ENCODE measurements at places on chromosomes 2 and 18. TPM values are rescaled to one million over a fixed set of nuclear protein-coding genes. Genes with fewer than 3 reads are reported as not detected.

The POLR1A gene
- total RNA-seq: 17.6 TPM

The CHRND gene
- not detected for total RNA-seq

The MYL1 gene
- total RNA-seq: not detected

The NT5C1B gene
- not detected for total RNA-seq

The TUBB8B gene
- not detected for total RNA-seq

The FN1 gene
- 686 TPM for total RNA-seq

The TMEM185B gene
- total RNA-seq: 16.1 TPM

The NEU4 gene
- total RNA-seq: 58.1 TPM

The FABP1 gene
- total RNA-seq: 1,053 TPM

The DYNAP gene
- not detected for total RNA-seq

The SFTPB gene
- not detected for total RNA-seq

DNA sequence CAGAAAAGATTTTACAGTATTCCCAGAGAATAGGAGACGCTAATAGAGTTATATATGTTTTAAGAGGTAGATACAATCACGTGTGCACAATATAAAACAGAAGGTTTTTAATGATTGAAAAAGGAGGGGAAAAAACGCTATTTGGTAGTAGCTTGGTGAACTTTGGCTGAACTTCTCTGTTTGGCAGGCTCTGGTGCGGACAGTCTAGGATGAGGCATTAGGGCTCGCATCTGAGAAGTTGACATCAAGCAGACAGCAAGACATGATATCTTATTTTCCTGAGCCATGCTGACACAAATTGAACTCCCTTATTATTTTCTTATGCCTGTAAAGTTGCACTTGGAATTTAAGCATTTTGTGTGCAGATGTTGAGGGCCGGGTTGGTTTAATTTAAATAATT lies 176.6 kb downstream of the EN1 start:
- H3K4me3 ChIP-seq: no peak overlapping the region
- peaks cover 6% of the 10 kb centered on the region for H3K4me1 ChIP-seq
- DNase-seq: no peak
- H3K27ac ChIP-seq: no peak overlapping the region
- H3K27me3 ChIP-seq: no peaks in the 10 kb centered on the region

DNA sequence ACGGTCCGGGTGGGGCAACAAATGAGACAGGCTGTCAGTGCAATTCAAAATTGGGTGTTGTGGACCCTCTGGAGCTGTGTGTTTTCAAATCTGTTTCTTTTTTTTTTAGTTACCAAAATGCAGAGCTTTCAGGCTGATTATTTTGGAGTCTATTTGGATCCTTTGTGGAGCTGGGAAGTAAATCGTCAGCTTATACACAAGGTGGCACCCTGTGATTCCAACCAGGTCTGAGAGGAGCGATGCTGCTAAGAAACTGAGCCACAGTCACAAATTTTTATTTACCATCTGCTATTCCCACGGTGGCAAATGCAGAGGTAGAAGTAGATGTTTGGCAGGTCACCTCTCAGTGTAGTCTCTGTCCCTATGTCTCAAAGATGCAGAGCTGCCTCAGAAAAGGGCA lies 3.8 kb upstream of the EPC2 start:
- H3K4me1 ChIP-seq: no peaks in the 10 kb centered on the region
- no peaks in the 10 kb centered on the region for H3K27me3 ChIP-seq
- H3K4me3 ChIP-seq: no peak overlapping the region
- H3K27ac ChIP-seq: no peak overlapping the region
- DNase-seq: no peak

DNA sequence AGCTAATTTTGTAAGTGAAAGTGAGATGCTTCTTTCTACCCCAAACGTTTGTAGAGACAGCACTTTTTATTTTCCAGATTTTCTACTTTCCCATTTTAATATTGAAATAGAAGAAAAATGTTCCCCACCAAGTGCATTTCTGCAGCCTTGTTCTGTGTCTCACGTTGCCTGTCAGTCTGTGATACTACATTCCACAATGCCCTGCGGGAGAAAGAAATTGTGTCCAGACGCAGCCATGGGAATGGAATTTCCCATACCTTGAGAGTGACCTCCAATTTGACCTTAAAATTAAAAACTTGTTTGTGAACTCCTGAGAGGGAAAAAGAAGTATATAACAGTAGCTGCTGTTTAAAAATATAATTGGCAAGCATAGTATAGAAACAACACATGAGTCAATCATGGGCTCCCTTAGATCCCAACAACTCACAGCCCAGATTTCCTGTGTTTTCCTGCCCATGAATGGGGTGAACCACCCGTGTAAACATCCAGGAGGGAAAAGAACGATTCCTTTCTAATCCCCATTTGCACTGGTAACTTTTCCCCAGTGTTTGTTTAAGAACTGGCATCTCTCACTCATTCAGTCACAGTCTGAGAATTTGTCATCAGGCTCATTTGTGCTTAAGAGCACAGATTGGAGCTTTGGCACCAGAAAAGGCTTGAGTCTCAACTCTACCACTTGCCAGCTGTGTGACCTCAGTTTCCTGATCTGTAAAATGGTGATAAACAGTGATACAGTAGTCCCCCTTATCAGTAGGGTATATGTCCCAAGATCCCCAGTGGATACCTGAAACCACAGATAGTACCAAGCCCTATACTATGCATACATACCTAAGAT lies 166.1 kb upstream of the ZNF521 start:
- no peak overlapping the region for H3K4me3 ChIP-seq
- DNase-seq: no peak
- H3K27ac ChIP-seq: no peak overlapping the region
- H3K36me3 ChIP-seq: no peaks in the 10 kb centered on the region

- H3K27ac ChIP-seq: no peak overlapping the region
- H3K27me3 ChIP-seq: no peaks in the 10 kb centered on the region
- H3K36me3 ChIP-seq: no peaks in the 10 kb centered on the region
These were observed 75.0 kb upstream of the SLC1A4 start for GRCh38 chr2:64914247-64914646.

DNA sequence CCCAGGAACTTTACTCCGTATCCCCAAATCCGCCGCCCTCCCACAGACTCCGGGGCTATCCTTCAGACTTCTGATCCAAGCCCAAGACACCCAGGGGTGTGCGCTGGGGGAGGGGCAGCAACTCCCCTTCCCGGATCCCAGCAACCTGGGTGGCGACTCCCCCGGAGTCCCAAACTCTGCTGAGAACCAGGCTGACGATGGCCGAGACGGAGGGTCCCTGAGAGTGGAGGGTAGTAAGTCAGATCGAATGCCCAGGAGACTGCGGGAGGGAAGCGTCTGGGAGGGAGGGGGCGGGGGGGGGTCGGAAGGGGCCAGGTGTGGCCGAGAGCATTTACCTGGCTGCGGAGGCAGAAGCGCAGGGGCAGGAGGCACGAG lies 7.0 kb upstream of the TNS1 start:
- DNase-seq: no peak
- peaks cover 50% of the 10 kb centered on the region for H3K27me3 ChIP-seq
- H3K27ac ChIP-seq: no peak overlapping the region

DNA sequence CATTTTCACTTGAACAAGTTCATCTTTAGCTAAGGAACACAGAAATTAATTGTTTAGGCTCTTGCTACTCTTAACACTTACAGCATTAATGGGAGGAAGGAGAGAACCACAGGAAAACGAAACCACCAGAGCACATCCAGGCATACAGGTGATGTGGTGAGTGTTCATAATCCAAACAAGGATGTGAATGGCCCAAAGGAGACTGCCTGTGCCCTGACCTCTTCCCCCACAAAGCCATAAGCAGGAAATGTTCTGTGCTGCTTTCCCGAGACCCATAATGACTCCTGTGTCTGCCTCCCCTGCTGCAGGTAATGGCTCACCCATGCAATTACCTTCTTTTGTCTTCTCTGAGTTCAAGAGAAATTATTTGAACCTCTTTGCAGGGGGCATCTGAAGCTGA lies 295.9 kb upstream of the LINC00305 start:
- no peak for DNase-seq
- H3K4me3 ChIP-seq: no peak overlapping the region
- no peaks in the 10 kb centered on the region for H3K4me1 ChIP-seq
- H3K27ac ChIP-seq: no peak overlapping the region
- no peaks in the 10 kb centered on the region for H3K36me3 ChIP-seq
- no peaks in the 10 kb centered on the region for H3K27me3 ChIP-seq

GRCh38 chr2:149068996-149069888 lies 30.7 kb downstream of the LYPD6B start:
- peaks cover 10% of the 10 kb centered on the region for H3K4me1 ChIP-seq
- no peak overlapping the region for H3K4me3 ChIP-seq
- H3K36me3 ChIP-seq: no peaks in the 10 kb centered on the region
- no peak overlapping the region for H3K27ac ChIP-seq

GRCh38 chr2:37317746-37318145 lies 6.9 kb downstream of the PRKD3 start:
- no peak overlapping the region for H3K4me3 ChIP-seq
- peaks cover 69% of the 10 kb centered on the region for H3K4me1 ChIP-seq
- no peak for DNase-seq
- no peak overlapping the region for H3K27ac ChIP-seq
- H3K36me3 ChIP-seq: no peaks in the 10 kb centered on the region

GRCh38 chr2:192155511-192156118 lies 39.1 kb downstream of the TMEFF2 start:
- no peaks in the 10 kb centered on the region for H3K27me3 ChIP-seq
- no peak overlapping the region for H3K4me3 ChIP-seq
- H3K4me1 ChIP-seq: no peaks in the 10 kb centered on the region
- H3K27ac ChIP-seq: no peak overlapping the region
- DNase-seq: no peak

DNA sequence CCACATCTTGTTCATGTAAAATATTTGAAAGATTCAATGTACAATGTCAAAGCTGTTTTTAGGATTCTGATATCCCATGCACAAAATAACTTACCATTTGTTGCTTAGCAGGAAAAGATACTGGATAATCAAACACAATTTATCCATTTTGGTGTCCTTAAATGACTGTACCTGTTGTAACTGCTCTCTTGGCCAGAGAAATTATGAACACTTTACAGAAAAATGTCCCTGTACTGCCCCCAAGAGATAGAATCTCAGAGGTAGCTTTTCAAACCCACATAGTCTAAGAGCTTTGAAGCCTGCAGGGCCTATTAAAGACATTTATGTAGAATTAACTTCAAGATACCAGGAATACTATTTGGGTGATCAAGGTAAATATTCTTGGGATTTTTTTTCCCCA lies 12.2 kb upstream of the ME2 start:
- DNase-seq: no peak
- H3K27ac ChIP-seq: no peak overlapping the region
- H3K4me3 ChIP-seq: no peak overlapping the region
- no peaks in the 10 kb centered on the region for H3K27me3 ChIP-seq
- H3K36me3 ChIP-seq: no peaks in the 10 kb centered on the region
- peaks cover 22% of the 10 kb centered on the region for H3K4me1 ChIP-seq

DNA sequence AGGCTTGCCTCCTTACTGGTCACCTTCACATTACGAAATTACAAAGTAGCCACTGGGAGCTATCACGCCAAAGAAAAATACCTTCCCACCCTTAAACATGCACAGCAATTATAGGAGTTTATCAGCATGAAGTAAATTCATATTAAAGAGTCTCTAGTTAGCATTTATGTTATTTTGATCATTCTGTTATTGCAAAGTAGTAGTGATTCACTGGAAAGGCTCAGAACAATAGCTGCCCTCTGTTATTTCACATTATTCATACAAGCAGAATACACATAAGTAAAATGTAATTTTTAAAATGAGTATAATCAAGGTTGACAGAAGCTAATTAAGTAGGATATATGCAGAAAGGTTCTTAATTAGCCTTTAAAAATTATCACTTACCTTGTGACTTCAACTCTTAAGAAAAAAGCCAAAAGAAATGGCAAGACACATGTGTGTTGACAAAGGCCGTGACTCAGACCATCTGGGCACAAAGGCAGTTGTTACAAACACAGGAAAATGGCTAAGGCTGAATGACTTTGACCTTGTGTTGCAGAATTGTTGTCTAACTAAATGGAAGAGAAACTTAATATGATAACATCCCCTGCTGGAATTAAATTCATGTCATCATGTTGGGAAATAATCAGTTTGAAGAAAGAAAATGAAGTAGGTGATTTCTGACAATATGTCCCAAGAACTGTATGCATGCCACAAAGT lies 108.3 kb downstream of the ARL6IP6 start:
- H3K4me3 ChIP-seq: no peak overlapping the region
- no peak for DNase-seq
- H3K27ac ChIP-seq: no peak overlapping the region
- H3K4me1 ChIP-seq: no peaks in the 10 kb centered on the region
- H3K27me3 ChIP-seq: no peaks in the 10 kb centered on the region

GRCh38 chr2:3486047-3487027 lies 33.0 kb downstream of the ADI1 start:
- H3K4me3 ChIP-seq: no peak overlapping the region
- H3K27ac ChIP-seq: no peak overlapping the region

GRCh38 chr2:46870051-46870839 lies 45.4 kb downstream of the MCFD2 start:
- H3K36me3 ChIP-seq: no peaks in the 10 kb centered on the region
- H3K27me3 ChIP-seq: no peaks in the 10 kb centered on the region
- H3K27ac ChIP-seq: no peak overlapping the region
- peaks cover 27% of the 10 kb centered on the region for H3K4me1 ChIP-seq
- H3K4me3 ChIP-seq: no peak overlapping the region
- no peak for DNase-seq

GRCh38 chr2:25063876-25064660 lies 22.2 kb downstream of the EFR3B start:
- H3K4me3 ChIP-seq: no peak overlapping the region
- H3K27me3 ChIP-seq: no peaks in the 10 kb centered on the region
- no peaks in the 10 kb centered on the region for H3K36me3 ChIP-seq
- H3K27ac ChIP-seq: no peak overlapping the region
- no peaks in the 10 kb centered on the region for H3K4me1 ChIP-seq

GRCh38 chr2:137298377-137298776 lies 533.0 kb downstream of the THSD7B start:
- no peaks in the 10 kb centered on the region for H3K4me1 ChIP-seq
- H3K36me3 ChIP-seq: no peaks in the 10 kb centered on the region
- H3K4me3 ChIP-seq: no peak overlapping the region

GRCh38 chr2:36137612-36138011 lies 218.0 kb upstream of the CRIM1 start:
- no peak for DNase-seq
- no peak overlapping the region for H3K27ac ChIP-seq
- no peaks in the 10 kb centered on the region for H3K4me1 ChIP-seq
- no peak overlapping the region for H3K4me3 ChIP-seq
- H3K36me3 ChIP-seq: no peaks in the 10 kb centered on the region
- H3K27me3 ChIP-seq: no peaks in the 10 kb centered on the region

DNA sequence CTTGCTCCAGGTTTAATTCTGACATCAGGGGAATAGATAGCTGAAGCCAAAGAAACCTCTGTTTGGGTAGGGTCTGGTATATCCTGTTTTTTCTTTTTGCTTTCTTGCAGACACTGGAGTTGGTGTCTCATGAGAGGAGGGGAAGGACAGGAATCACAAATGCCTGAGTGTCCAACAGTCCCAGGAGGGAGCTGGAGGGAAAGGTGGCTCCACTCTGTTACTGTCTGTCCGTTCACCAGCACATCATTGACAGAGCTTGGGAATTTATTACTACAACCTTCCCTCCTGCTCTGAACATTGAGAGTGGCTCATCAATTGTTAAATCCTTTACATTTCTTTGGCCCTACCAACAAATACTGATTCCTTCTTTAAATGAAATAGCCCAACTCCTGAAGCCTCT lies 152.3 kb upstream of the NOSTRIN start:
- H3K4me3 ChIP-seq: no peak overlapping the region
- no peak overlapping the region for H3K27ac ChIP-seq
- H3K27me3 ChIP-seq: no peaks in the 10 kb centered on the region
- no peaks in the 10 kb centered on the region for H3K36me3 ChIP-seq
- H3K4me1 ChIP-seq: peaks cover 3% of the 10 kb centered on the region
- DNase-seq: no peak

- H3K27ac ChIP-seq: peak overlapping the region; percentile 81
- no peaks in the 10 kb centered on the region for H3K27me3 ChIP-seq
- DNase-seq: peak; percentile 64
These were observed 58.1 kb downstream of the IL1R2 start for GRCh38 chr2:102049756-102050443.
